ENCODE measurements at places on chromosomes 4 and X.

DNA sequence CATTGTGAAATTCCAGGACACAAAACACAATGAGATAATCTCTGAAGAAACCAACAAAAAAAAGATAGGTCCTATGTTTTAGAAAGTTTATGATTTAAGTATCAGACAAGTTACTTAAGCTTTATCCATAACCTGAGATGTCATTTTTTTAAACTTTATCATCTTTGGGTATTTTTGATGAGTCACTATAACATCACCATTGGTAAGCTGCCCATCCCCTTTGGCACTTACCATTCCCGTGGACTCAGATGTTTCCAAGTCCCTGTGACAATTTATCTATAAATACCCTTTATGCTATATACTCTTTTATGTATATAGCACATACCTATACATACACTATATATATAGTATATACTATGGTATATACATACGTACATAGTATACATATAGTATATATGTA lies 198.9 kb upstream of the GEMIN8 start:
- no peak for DNase-seq

DNA sequence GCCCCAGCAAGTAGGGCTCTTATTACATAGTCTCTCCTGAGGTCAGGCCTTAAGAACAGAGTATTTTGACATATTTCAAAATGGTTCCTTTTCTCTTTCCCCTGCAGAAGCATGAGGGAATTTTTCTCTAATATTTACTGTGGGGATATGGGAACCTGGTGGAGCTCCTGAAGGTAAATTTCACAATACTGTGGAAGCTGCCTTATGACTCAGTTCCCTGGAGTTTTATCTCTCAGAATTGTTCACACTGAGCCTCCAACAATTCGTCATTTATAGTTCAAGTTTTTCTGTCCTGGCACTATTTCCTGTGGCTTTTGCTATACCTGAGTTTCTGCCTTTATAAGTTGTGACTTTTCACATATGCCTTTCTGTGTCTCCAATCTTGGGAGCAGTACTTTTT lies 607.2 kb upstream of the NDST4 start:
- DNase-seq, result no peak

DNA sequence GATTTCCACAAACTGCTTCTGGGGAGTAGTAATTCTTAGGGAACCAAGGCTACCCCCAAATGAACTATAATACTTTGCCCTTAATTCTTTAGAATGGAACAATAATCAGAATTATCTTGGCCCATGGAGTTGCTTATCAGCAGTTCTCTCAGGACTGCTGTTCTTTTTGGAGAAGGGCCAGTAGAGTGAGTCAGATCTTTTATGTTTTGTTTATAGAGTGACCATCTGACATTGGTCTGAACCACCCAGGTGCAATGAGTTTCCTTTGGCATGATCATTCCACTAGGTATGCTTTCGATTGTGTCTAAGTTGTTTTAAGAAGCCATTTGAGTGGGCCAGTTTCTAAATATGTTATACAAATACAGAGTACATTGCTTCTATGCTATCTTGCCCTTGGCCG lies 31.8 kb downstream of the PRRG1 start:
- DNase-seq, result no peak

DNA sequence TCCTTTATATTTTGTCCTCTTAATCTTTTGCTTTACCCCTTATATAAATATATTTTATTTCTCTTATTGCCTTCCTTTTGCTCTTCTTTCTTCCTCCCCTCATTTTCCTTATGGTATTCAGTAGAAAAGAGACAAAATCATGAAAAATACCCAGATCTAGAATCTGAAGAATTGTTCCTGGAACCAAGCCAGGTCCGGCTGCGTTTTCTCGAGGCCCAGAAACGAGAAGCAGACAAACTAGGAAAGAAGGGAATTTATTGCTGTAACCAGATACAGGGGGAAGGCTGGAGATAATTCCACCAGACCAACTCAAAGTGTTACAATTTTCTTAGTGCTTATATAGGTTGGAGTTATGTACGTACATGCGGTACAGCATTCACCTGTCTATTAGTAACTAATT lies 328.7 kb downstream of the GABRG1 start:
- no peak for DNase-seq

- no peak for DNase-seq
These were observed 599.5 kb downstream of the FSTL5 start for GRCh38 chr4:161564230-161564834.

DNA sequence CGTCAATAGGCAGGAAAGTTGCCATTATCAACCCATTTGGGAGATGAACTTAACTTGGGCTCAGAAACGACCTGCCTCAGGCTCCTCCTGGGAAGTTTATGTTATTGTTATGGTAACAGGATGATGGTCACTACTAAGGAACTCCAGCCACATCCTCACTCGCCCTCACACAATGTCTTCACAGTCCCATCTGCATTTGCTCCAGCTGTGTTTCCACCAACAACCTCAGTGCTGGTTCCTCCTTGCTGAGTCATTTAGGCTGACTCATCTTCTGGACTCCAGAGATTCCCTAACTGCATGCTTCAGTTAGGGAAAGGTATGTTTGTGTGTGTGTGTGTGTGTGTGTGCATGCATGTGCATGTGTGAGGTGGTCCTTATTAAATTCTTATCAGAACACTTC lies 293.4 kb upstream of the BOD1L1 start:
- DNase-seq, result no peak

GRCh38 chr4:71564775-71565174 lies 219.1 kb downstream of the GC start:
- no peak for DNase-seq

- no peak for DNase-seq
These were observed 13.6 kb upstream of the ABLIM2 start for GRCh38 chr4:8171984-8172924.

DNA sequence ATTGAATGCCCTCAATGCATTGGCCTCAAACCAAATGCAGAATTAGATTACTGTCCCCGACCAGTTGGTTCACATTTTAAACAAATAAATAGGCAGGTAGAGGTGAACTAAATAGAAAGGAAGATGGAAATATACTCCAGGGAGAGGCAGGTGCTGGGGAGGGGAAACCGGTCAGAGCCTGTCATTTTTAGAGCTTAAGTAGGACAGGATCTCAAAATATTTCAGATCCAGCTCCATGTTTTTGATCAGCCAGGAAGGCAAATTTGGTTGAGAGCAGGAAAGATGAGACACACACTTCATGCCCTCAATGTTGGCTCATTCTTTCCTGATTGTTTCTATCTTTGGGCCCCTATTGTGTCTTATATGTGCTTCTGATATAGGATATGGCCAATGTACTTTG lies 206.7 kb downstream of the SHROOM3 start:
- no peak for DNase-seq

GRCh38 chr4:117063961-117064696 lies 21.2 kb downstream of the TRAM1L1 start:
- DNase-seq, result no peak

- DNase-seq, result no peak
These were observed 3.2 kb downstream of the SOWAHB start for GRCh38 chr4:76894537-76895255.

DNA sequence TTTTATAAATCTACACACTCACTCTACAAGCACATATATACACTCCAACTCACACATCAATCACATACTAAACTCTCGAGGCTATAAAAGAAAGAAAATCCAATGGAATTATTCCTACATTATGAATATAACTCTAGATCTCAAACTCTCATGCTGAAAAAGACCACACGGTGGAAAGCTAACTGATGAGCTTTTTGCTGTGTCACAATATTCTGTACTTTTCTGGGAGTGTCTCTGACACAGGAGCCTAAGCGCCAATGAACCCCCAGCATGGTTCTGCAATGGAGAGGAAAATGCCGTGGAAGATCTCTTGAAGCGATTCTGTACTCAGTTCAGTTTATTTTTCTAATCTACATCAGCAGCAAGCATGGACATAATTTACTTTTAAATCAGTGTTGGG lies 124.2 kb upstream of the ETNPPL start:
- DNase-seq, result no peak

GRCh38 chr4:40180356-40180755 lies 16.5 kb upstream of the RHOH start:
- DNase-seq, result no peak

- no peak for DNase-seq
These were observed 169.4 kb downstream of the ZNF674 start for GRCh38 chrX:46375831-46376230.

GRCh38 chrX:47201345-47201944 lies 7.8 kb downstream of the UBA1 start:
- no peak for DNase-seq

GRCh38 chr4:20347531-20347930 lies 95.8 kb downstream of the SLIT2 start:
- DNase-seq, result no peak

DNA sequence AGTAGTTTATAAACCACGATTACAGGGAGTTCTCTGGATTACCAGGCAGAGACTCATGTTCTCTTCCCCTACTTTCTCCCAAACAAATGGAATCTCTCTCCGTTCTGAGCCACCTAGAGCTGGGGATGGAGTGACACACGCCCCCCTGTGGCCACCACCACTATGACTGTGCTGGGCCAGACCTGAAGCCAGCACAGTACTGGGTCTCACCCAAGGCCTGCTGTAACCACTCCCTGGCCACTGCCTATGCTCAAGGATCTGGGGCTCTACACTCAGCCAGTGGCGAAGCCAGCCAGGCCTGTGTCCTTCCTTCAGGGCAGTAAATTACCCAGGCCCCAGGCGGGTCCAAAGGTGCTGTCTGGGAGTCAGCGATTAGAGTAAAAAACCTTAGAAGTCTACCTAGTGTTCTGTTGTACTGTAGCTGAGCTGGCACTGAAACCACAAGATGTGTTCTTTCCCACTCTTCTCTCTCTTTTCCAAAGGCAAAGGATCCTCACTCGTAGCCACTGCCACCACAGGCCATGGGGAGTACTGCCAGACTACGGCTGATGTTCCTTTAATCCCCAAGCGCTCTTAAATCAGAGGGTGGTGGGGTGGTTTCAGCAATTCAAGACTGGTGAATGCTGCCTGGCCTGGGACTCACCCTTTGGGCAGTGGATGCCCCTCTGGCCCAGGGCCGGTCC lies 412.2 kb upstream of the ARX start:
- DNase-seq, result no peak

DNA sequence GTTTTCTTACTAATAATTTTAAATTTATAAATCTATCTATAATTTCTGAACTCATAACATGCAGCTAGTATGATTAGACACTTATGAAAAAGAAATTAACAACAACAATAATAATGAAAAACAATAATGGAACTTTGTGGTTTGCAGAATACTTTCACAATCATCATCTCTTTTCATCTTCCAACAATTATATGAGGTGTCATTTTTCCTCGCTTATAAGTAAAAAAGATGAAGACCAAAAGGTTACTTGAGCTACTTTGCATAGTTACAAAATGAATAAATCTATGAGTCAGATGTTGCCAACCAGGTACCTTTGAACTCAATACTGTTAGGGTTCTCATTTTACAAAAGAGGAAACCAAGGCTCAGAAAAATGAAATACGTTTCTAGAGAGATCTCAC lies 98.5 kb upstream of the ELOVL6 start:
- no peak for DNase-seq

GRCh38 chrX:8048466-8048865 lies 121.3 kb upstream of the PNPLA4 start:
- DNase-seq, result no peak

DNA sequence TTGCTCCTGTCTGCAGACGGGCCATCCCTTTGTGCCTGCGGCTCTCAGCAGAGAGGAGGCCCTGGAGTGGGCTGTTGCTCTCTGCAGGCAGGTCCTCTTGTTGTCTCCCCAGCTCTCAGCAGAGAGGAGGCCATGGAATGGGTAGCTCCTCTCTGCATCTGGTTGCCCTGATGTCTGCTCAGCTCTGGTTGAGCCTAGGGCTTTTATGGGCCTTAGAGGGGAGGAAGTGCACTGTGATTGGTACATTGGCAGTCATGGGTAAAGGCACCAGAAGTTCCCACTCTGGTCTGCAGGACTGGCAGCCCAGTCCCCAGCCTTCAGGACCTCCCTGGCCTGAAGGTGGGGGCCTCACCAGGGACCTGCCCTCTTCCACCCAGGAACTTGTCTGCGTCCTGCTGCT lies 21.5 kb downstream of the SPON2 start:
- DNase-seq, result no peak

- DNase-seq, result no peak
These were observed 250.6 kb upstream of the NDST3 start for GRCh38 chr4:117783716-117784115.

DNA sequence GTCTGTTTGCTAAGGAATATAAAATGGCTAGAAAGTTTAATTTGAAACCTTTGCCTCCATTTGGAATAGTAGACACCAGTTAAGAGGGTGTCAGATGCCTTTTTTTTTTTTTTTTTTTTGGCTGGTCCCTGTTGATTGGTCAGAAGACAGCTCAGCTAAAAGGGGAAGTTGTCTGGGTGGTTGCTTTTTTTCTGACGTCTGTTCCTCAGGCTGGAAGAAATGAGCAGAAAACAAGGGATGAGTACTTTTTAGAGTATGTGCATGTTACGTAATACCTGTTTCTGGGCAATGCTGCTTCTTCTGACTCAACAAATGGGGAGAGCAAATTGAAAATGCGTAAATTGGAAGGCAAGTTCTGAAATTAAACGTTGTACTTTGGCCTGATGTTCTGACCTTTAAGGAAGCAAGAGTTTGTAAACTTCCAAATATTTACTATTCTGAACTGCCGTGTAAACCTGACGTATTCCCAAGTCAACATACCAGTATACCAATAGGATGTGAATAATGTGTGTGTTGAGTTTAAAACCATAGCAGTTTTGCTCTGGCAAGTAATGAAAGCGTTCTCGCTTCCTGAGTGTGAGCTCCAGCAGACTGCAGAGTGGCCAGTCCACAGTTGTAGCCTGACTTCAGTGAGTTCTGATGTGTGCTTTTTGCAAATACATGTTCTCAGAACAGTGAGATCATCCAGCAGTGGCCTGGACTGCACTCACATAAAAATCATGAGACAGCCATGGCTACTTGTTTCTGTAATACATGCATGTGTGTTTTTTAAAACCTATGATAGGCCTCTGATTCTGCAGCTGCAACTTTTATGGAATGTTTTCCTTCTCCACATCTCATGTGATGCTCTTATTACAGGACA lies 1.7 kb downstream of the SAT1 start:
- DNase-seq, result no peak

DNA sequence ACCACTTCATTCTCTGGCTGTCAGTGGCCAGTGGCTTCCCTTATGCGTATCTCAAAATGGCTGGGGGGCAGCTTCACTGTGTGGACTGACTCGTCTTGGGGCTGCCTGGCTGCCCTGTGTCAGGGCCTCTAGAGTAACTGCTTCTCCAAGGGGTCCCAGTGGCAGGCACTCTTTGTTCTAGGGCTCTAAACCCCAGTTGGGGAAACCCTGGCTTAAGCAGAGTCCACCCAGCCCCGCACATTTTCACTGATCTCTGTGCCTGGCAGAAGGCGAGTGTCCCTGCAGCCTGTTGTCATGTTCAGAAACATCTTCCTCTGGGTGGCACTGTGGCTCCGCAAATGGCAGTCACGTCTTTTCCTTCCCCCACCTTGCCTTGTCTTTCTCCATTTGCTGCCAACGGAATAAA lies 59.7 kb downstream of the NBDY start:
- DNase-seq, result no peak

DNA sequence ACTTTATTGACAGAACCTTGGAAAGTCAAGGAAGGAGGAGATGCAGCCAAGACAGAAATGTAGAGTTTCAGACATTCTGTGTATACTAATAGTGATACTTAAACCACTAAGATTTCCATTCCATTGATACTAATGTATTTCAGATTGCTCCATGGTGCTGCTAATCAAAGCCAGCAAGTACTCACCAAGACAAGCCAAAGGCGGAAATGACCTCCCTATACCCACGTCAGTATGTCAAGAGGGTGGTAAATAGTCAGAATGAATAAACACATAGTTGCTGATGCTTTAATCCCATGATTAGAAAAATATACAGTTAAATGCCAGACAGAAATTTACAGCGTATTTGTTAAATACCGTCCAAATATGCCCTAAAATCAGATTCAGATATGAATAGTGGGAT lies 417.8 kb upstream of the INTU start:
- no peak for DNase-seq

GRCh38 chr4:157992948-157993839 lies 179.6 kb downstream of the GASK1B start:
- DNase-seq, result no peak
